NCI-H345 (cell line): ENCODE measurements at places on chromosomes 16 and 17.
A peak's percentile ranks its signal among the peaks of the same experiment; 100 is the strongest.

DNA sequence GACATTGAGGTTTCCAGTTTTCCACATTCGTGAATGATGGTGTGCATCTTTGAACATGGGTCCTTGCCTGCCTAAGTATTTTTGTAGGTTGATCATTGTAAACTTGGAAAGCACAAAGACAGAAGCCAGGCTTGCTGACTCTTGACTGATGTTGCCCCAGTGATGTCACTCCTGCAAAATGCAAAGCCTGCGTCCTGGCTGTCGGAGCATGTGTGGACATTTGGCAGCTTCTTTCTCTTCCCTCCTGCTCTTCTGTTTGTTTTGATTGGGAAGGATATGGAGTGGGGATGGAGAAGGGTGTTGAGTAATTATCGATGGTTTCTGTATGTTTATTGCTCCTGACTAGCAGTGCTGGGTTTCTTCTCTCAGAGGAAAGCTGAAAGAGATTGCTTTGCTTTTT is 3.2 kb downstream of the NDE1 start:
- peak; percentile 20 for DNase-seq

DNA sequence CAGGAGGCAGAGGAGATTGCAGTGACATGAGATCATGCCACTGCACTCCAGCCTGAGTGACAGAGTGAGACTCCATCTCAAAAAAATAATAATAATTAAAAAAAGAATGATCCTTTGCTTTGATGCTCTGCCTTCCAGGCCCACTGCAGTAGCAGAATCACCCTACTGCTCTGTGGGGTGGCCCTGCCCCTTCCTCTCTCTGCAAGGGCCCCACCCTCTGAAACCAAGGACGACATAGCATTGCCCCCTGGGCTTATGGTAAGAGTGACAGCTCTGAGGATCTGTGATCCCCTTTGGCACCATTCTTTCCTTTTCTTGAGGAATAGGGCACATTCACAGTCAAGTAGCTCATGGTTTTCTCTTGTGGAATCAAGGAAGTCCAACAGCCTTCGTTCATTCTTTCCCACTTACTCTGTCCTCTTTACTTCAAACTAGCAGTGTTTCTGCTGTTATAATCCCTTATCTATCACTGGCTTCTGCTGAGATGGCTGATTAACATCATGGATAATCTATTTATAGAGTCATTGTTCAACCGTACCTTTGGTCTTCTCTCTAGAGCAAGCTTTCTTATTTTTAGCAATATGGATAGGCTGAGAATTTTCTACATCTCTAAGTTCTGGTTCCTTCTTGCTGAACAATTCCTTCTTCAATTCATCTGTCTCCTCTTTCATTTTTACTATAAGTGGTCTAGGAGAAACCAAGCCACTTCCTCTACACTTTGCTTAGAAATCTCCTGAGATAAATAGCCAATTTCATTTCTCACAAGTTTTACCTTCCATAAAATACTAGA is 14.1 kb downstream of the RAD51C start:
- DNase-seq: no peak

DNA sequence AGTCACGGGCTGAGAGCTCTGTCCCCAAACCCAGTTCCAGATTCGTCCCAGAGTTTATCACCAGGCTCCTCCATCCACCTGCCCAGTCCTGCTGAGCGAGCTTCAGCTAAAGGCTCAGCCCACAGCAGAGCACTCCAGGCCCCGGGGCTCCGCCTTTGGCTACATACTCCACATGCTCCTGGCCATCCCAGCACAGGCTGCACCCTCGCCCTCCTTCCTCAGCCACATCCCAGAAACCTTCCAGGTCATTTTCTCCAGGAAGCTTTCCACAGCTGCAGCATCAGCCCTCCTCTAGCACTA is 4.7 kb upstream of the CD2BP2 start:
- no peak for DNase-seq

- DNase-seq: no peak
Measured at GRCh38 chr16:86231996-86232350, 278.4 kb upstream of the FOXF1 start.

DNA sequence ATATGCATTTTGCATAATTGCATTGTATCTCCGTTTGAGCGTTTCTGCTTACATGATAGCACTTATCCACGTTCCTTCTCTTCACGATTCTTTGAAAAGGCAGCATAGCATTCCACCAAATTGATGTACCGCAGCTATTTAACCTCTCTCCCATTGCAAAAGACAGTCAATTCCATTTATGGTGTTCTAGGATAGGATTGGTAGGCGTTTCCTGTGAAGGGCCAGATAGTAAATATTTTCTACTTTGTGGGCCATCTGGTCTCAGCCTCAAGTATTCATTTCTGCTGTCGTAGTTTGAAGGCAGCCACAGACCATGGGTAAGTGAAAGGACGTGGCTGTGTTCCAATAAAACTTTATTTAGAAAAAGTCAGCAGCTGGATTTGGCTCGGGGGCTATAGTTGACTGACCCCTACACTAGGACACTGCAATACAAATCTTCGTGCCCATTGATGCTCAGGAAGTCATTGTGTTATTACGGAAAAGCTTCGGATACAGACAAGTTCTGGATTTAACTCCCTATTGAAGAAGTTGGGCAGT is 10.1 kb downstream of the SNX29 start:
- DNase-seq: no peak

DNA sequence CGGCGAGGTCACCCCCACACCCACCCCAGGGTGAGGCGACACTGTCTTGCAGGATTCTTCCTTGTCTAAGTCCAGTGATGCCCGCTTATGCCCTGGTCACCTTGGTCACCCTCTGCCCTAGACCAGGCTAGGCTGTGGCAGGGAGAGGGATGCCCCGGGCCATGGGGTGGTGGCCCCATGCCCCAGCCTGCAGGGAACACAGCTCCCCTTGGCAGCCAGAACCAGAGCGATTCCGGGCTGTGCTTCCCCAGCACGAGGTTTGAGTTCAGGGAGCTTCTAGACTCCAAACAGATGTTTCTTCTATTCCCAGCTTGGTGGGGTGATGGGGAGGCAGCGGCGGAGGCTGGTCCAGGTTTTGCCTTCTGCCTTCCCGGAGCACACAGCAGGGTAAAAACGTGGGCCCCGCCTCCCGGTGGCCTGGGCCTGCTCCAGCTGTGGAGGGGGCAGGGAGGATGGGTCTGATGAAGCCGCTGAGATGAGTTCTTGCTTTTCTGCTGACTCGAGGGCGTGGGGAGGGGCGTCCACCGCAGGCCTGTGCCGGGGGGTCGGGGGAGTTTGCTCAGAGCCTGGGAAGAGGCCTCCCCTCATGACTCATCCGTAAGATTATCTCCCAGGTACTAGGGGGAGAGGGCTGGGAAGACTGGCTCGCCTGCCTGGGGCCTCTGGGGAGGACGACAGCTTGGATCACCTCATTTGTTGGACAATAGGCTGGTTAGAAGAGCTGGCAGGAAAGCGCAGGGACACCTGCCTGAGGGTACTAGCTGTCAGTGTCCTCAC is 15.4 kb downstream of the SMTNL2 start:
- DNase-seq: peak; percentile 60

DNA sequence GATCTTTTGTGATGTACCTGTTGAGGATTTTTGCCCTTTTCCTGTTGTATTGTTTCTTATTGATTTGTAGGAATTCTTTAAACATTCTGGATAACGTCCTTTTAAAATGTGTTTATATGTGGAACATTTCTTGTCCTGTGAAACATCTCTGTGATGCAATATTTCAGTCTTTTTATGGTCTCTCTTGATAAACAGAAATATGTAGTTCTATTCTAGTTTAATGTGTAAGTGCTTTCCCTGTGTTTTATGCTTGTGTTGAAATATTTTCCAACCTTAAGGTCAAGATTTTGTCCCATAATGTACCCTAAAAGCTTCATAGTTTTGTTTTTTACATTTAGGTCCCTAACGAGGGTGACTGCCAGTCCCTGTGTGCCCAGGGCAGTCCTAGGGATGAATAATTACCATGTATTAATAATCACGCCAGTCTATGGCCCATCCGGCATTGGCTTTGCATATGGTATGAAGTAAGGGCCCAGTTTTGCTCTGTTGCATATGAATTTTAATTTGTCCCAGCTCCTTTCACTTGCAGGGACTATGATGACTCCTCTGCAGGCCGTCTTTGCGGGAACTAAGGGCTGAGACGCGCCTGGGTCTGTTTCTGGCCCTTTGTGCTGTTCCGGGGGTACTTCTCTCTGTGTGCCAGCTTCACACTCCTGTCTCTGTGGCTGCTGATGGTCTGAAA is 44.2 kb downstream of the RPTOR start:
- no peak for DNase-seq

DNA sequence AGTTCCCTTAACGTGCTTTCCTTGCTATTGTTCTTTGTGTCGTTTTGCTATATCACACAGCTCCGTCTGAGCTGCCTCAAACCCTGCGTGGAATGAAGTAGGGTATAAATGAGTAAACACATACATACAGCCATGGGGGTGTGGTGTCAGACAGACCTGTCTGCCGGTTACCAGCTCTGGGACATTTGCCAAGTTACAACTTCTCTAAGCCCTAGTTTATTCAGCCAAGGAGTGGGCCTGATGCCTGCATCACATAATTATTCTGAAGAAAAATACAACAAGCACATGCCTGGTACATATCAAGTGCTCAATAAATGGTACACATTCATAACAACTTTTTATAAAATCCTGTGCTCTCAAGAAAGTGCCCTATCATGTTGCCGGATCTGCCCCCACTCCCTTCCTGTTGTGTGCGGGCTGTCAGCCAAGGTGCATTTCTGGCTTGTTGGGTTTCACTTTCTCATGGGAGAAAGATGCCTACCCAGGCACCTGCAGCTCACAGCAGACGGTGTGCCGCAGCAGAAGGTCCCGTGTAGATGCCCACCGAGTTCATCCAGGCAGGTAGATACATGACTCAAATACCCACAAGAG is 30.5 kb downstream of the SMPD3 start:
- DNase-seq: peak; percentile 85

- no peak for DNase-seq
Measured at GRCh38 chr16:87721622-87722585, 43.9 kb downstream of the KLHDC4 start.

DNA sequence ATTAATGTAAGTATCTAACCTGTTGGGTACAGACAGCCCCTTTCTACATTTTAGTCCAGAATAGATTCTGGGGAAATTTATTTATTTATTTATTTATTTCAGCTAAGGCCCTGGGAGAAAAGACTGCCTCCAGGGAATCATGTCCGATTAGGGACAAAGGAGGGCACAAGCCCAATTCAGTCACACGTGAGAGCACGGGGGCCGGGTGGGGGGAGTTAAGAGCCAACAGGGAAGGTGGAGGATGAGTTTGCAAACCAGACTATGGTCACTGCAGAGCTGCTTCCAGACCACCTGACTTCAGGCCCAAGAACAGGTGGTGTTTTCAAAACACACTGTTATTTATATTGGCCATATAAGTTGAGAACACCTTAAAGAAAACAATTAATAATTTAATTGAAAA is 1.6 kb upstream of the ZFHX3 start:
- no peak for DNase-seq

DNA sequence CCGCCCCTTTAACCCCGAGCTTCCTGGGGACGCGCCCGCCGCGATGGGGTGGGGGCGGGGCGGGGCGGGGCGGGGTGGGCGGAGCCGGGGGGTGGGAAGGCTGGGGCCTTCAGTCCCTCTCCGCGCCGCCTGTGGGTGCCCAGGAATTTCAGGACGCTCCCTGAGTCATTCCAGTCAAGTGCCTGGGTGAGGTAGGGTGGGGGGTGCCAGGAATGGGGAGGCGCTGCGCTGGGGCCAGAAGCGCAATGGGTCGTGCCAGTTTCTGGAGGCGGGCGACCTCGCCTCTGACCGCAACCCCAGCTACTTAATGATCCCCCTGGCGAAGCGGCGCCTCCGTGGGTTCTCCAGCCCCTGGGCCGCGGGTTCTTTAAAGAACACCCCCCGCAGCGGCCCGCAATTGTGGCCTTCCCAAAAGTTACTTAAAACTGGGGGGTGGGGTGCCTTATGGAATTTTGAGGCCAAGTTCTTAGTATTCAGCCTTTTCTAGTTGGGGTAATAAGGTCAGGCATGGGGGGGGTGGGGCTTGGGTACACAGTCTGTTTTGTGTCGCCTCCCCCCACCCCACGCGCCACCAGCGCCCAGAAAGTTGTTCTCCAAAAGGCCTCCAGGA is 826 bp upstream of the GSE1 start:
- DNase-seq: peak; percentile 74

DNA sequence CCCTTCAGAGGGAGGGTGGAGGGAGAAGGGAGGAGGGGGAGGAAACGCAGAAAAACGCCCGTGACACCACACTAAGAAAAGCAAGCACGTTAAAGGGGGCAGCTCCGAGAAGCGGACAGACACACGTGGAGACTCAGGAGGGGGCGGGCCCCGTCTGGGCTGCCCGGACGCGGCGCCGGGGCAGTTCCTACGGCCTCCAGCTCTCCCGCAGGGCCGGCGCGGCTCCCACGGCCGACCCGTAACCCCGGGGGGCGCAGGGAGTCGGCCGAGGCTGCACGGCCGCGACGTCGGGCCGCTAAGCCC is 362 bp downstream of the KLHDC4 start:
- no peak for DNase-seq

DNA sequence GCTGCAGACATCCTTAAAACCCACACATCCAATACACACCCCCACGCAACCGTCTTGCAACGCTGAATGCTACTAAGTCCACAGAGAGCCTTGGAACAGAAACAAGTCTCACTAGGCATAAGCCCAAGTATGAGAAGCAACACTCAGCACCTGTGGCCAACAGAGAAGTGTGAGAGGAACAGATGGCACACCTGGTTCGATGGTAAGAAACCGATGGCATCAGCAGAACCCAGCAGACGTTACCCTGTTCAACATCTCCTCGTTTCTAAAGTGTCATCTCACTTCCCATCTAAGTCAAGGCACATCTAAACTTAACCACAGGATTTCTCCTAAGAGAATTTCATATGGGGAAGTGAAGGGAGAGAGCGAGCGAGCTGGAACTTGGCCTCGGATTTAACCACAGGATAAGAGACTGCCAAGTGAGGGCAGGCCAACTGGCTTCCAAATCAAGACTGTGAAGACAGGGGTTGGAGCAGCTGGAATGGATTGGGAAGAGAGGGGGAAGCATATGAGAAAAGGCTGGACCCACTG is 41.0 kb downstream of the NXPH3 start:
- no peak for DNase-seq

GRCh38 chr16:53029971-53030370 is 22.7 kb downstream of the CHD9NB start:
- DNase-seq: no peak

DNA sequence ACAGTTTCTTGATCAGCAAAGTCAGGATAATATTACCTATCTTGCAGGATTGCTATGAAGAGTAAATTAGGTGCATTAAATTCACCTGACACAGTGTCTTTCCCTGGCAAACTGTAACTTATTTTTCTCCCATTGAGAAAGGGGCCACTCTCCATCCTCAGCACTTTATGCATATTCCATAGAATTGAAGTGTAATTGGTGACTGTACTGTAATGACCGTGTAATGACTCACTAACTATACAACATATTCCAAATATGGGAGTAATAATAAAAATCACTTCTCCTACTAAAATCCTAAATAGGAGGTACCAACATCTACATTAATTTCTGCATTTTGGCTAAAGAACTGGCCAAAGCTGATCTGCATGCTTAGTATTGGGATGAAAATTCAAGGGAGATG is 141.9 kb upstream of the NOG start:
- DNase-seq: no peak

- DNase-seq: peak; percentile 28
Measured at GRCh38 chr17:33124871-33125551, 133.4 kb downstream of the SPACA3 start.

- no peak for DNase-seq
Measured at GRCh38 chr16:4883501-4883900, 36.2 kb downstream of the UBN1 start.

- no peak for DNase-seq
Measured at GRCh38 chr17:73936908-73937627, 266.4 kb upstream of the RPL38 start.

- peak; percentile 31 for DNase-seq
Measured at GRCh38 chr17:50036455-50037261, 19.3 kb upstream of the ITGA3 start.
